Smooth muscle cell of the coronary artery (primary cell): ENCODE measurements at places on chromosomes 16 and 17. TPM values are rescaled to one million over a fixed set of nuclear protein-coding genes. Genes with fewer than 3 reads are reported as not detected.

UTS2R gene
- not detected in 2 replicates for total RNA-seq

PDPR gene
- total RNA-seq = 10.1 TPM in 2 replicates

HBA2 gene
- total RNA-seq = 0.23 TPM in 1 of 2 replicates, not detected in the other

SRRM2 gene
- 31.5 and 42.6 TPM in 2 replicates for total RNA-seq

UMOD gene
- not detected in 2 replicates for total RNA-seq

ITGAE gene
- total RNA-seq = 15.4 and 23.8 TPM in 2 replicates

COA3 gene
- total RNA-seq = 61.5 and 63.4 TPM in 2 replicates

SLC25A19 gene
- 4.9 and 5.4 TPM in 2 replicates for total RNA-seq

KRTAP17-1 gene
- not detected in 2 replicates for total RNA-seq

C16orf89 gene
- 0.82 TPM in 1 of 2 replicates, not detected in the other for total RNA-seq

TMEM235 gene
- not detected in 2 replicates for total RNA-seq

ATAD5 gene
- 0.23 and 0.83 TPM in 2 replicates for total RNA-seq

KRT39 gene
- 0.12 TPM in 1 of 2 replicates, not detected in the other for total RNA-seq

EFCAB5 gene
- 0.35 TPM in 1 of 2 replicates, not detected in the other for total RNA-seq

HID1 gene
- total RNA-seq = 0.23 and 0.90 TPM in 2 replicates

CETP gene
- 0.15 and 0.23 TPM in 2 replicates for total RNA-seq
